ENCODE measurements at places on chromosomes 2 and 18. TPM values are rescaled to one million over a fixed set of nuclear protein-coding genes. Genes with fewer than 3 reads are reported as not detected.

- DNase-seq = no peak
- H3K4me1 ChIP-seq = no peaks in the 10 kb centered on the region
- no peak overlapping the region for H3K4me3 ChIP-seq
These were observed 29.3 kb upstream of the DCC start for GRCh38 chr18:52310651-52311050.

DNA sequence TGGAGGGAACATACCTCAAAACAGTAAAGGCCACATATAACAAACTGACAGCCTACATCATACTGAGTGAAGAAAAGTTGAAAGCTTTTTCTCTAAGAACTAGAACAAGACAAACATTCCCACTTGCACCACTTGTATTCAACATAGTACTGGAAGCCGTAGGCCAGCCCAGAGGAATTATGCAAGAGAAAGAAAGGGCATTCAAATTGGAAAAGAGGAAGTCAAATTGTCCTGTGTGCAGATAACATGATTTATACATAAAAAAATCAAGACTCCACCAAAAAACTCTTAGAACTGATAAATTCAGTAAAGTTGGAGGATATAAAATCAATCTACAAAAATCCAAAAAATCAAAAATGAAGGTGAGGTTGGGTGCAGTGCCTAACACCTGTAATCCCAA is 8.0 kb upstream of the KDM3A start:
- peaks cover 30% of the 10 kb centered on the region for H3K27me3 ChIP-seq
- H3K4me3 ChIP-seq = no peak overlapping the region
- H3K36me3 ChIP-seq = peaks cover 7% of the 10 kb centered on the region
- DNase-seq = no peak
- no peaks in the 10 kb centered on the region for H3K4me1 ChIP-seq
- H3K27ac ChIP-seq = no peak overlapping the region

DNA sequence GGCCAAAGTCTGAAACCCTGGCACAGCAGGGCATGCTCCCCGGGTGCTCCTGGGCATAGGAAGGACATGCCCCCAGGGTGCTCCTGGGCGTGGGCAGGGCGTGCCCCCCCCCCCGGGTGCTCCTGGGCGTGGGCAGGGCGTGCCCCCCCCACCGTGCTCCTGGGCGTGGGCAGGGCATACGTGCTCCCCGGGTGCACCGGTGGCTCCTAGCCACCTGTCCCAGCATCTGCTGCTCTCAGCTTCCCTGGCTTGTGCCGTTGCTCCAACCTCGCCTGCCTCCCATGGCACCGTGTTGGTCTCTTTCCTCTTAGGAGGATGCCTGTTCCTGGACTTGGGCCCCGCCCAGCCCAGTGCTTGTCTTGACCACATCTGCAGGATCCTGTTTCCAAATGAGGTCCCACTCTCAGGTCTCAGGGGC is 95.6 kb upstream of the CTDP1 start:
- H3K27me3 ChIP-seq = no peaks in the 10 kb centered on the region
- no peak overlapping the region for H3K4me3 ChIP-seq
- no peaks in the 10 kb centered on the region for H3K36me3 ChIP-seq
- DNase-seq = no peak
- peaks cover 4% of the 10 kb centered on the region for H3K4me1 ChIP-seq

GRCh38 chr2:6739547-6739946 is 126.2 kb downstream of the CMPK2 start:
- peaks cover 16% of the 10 kb centered on the region for H3K27me3 ChIP-seq
- H3K4me1 ChIP-seq = no peaks in the 10 kb centered on the region
- H3K27ac ChIP-seq = no peak overlapping the region
- no peaks in the 10 kb centered on the region for H3K36me3 ChIP-seq
- no peak overlapping the region for H3K4me3 ChIP-seq

DNA sequence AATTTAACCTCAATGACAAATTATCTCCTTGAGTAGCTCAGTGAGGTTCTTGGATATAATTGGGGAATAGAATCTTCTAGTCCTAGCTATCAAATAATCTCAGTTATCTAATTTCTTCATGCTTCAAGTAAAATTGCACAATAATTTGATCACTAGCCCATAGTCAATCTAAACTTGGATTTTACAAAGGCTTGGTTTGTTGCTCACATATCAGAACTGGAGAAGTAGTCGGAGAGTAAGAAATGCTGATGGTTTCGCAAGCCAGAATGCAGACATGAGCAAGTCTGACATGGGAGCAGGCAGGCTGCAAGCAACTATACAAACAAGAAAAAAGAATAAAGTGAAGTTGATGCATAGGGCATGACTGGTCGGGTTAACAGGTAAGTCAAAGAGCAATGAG is 11.7 kb upstream of the PDE11A start:
- DNase-seq = no peak
- peaks cover 10% of the 10 kb centered on the region for H3K27me3 ChIP-seq
- no peaks in the 10 kb centered on the region for H3K36me3 ChIP-seq
- H3K27ac ChIP-seq = no peak overlapping the region

- H3K27ac ChIP-seq = no peak overlapping the region
- no peak for DNase-seq
- peaks cover 12% of the 10 kb centered on the region for H3K4me1 ChIP-seq
- no peak overlapping the region for H3K4me3 ChIP-seq
- H3K27me3 ChIP-seq = peaks cover 4% of the 10 kb centered on the region
These were observed 216.0 kb upstream of the HAAO start for GRCh38 chr2:43008388-43008787.

- peaks cover 11% of the 10 kb centered on the region for H3K4me1 ChIP-seq
- H3K4me3 ChIP-seq = no peak overlapping the region
- H3K36me3 ChIP-seq = no peaks in the 10 kb centered on the region
- H3K27me3 ChIP-seq = peaks cover 17% of the 10 kb centered on the region
These were observed 142.6 kb upstream of the CYP1B1 start for GRCh38 chr2:38218591-38218991.

DNA sequence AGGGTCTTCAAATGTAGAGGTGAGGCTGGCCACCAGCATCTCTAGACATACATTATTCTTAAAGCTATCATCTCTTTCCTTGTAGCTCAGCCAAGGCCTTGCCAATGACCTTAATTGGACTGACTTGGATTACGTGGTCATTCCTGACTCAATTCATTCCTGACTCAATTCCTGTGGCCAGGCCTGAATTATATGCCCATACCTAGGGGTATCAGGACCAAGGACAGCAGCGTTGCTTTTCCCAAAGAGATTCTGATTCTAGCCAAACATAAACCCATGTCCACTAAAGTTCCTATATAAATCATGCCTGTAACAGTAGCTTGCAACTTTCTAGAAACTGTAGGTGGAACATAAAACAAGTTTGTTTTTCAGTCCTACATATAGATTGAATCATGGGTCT is 231.7 kb downstream of the ARL6IP6 start:
- H3K36me3 ChIP-seq = no peaks in the 10 kb centered on the region
- H3K27me3 ChIP-seq = no peaks in the 10 kb centered on the region
- no peak overlapping the region for H3K4me3 ChIP-seq
- H3K4me1 ChIP-seq = peaks cover 2% of the 10 kb centered on the region

- peaks cover 22% of the 10 kb centered on the region for H3K4me1 ChIP-seq
- H3K27me3 ChIP-seq = no peaks in the 10 kb centered on the region
- no peak for DNase-seq
- no peak overlapping the region for H3K27ac ChIP-seq
These were observed 48.0 kb upstream of the CTLA4 start for GRCh38 chr2:203819434-203820133.

SERPINB4 gene
- not detected for total RNA-seq

CROCC2 gene
- not detected for total RNA-seq

- DNase-seq = no peak
- peaks cover 78% of the 10 kb centered on the region for H3K4me1 ChIP-seq
- no peak overlapping the region for H3K4me3 ChIP-seq
- H3K27me3 ChIP-seq = no peaks in the 10 kb centered on the region
These were observed 69.6 kb downstream of the MAP4K4 start for GRCh38 chr2:101766871-101767739.

LTBP1 gene
- total RNA-seq = 0.17 TPM

DNA sequence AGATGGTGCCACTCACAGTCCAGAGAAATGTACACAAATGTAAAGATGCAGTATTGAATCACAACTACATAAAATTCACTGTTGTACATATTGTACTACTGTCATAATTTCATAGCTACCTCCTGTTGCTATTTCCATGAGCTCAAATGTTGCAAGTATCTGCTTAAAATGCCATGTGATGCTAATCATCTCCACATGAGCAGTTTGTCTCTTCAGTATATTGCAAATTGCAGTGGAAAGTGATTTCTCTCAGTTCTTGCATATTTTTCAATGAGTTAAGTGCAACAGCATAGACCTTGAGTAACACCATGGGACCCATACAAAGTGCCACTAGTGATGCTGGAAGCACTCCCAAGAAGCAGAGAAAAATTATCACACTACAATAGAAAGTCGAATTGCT is 51.9 kb downstream of the MAIP1 start:
- H3K36me3 ChIP-seq = no peaks in the 10 kb centered on the region
- no peak overlapping the region for H3K4me3 ChIP-seq
- H3K27ac ChIP-seq = no peak overlapping the region

VAPA gene
- 124 TPM for total RNA-seq

MRPL19 gene
- 33.9 TPM for total RNA-seq

DNA sequence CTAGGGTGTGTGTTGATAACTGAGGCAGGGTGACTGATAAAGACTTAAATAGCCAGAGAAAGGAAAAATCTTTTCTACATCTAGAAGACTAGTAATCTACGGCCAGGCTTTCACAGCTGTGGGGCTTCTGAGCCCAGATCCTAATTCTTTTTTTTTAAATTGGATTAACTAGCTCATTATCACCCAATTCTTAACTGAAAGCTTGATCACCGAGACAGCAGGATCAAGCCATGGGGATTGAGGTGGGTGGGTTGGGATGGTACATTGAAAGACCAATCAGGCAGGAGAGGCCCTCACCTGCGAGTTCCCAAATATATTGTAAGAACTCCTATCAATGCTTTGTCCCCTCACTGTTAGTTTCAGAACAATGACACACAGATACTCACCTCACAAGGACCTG is 20.0 kb upstream of the NFE2L2 start:
- H3K4me3 ChIP-seq = no peak overlapping the region
- peaks cover 18% of the 10 kb centered on the region for H3K36me3 ChIP-seq

ITGA6 gene
- 47.2 TPM for total RNA-seq

DNA sequence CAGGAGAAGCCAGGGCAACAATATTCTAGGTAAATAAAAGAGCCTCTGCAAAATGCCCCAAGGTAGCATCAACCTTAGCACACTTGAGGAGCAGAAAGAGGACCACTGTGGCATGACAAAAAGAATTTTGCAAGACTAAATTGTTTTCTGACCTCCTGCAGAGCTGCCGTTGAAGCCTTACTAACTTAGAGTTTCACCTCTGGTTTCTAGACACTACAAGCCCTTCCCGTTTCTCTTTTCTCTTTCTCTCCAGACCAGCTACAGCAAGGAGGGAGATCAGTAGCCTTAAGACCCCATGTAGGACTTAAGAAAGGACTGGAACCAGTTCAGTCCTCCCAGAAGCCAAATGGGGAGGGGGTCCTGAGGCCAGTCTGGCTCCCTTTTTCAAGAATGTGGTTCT is 73.3 kb upstream of the SP3 start:
- H3K4me3 ChIP-seq = no peak overlapping the region
- peaks cover 15% of the 10 kb centered on the region for H3K4me1 ChIP-seq
- no peaks in the 10 kb centered on the region for H3K36me3 ChIP-seq

GALNT13 gene
- 0.15 TPM for total RNA-seq

DNA sequence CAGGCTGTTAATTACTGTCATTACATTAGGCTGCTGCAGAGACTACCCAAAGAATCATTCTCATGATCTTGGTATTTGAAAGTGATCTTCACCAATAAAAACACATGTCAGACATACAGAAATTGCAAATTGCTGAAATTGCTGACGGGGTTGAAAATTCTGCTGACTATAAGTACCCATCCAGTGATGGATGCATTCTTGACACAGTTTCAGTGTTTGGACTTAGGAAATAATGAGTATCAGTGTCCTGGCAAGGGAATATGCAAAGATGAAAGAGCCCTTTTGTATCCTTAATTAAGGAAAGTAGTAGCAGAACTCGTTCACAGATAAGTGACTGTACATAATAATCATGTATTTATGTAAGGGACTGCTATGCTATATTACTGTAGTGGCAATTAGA is 221.1 kb upstream of the ATP5MC3 start:
- DNase-seq = no peak
- peaks cover 18% of the 10 kb centered on the region for H3K27me3 ChIP-seq
- H3K27ac ChIP-seq = no peak overlapping the region
- no peak overlapping the region for H3K4me3 ChIP-seq
- peaks cover 4% of the 10 kb centered on the region for H3K4me1 ChIP-seq
- H3K36me3 ChIP-seq = no peaks in the 10 kb centered on the region

CYS1 gene
- 0.15 TPM for total RNA-seq

- H3K27me3 ChIP-seq = peaks cover 12% of the 10 kb centered on the region
- peaks cover 4% of the 10 kb centered on the region for H3K4me1 ChIP-seq
- no peak overlapping the region for H3K4me3 ChIP-seq
These were observed 137.3 kb downstream of the SETBP1 start for GRCh38 chr18:44817831-44818473.

DNA sequence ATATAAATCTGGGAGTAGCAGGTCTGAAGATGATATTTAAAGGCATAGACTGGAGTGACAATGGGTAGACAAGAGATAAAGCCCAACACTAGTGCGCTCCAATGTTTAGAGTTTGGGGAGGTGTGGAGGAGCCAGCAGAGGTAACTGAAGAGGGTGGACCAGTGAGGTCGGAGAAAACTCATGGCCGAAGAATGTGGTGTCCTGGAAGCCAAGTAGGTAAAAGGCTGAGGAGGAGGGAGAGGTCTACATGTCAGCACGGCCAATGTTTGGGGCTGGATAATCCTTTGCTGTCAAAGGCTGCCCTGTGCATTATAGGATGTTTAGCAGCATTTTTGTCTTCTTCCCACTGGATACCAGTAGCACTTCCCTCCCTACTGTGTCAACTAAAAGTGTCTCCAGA is 78.8 kb upstream of the KCNE4 start:
- no peaks in the 10 kb centered on the region for H3K4me1 ChIP-seq
- no peaks in the 10 kb centered on the region for H3K36me3 ChIP-seq
- DNase-seq = no peak
- H3K4me3 ChIP-seq = no peak overlapping the region
- no peaks in the 10 kb centered on the region for H3K27me3 ChIP-seq

DNA sequence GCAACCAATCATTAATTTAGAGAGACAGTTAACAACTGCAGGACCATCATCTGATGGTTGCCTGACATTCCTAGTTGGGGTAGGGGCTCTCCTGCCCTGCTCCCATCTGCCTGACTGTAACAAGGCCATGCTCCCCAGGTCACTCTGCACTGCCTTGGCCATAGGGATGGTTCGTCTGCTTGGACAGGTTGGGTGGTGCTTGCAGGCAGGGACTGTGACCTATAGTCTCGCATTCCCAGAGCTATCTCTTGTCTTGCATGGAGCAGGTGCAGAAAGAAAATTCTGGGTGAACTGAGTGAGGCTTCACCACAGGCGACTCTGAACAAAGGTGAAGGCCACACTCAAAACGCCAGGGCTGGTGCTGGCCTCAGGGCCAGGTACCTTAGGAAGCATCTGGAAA is 64.7 kb downstream of the EMILIN2 start:
- H3K4me3 ChIP-seq = no peak overlapping the region
- DNase-seq = no peak
- H3K36me3 ChIP-seq = peaks cover 37% of the 10 kb centered on the region
- no peak overlapping the region for H3K27ac ChIP-seq

DNA sequence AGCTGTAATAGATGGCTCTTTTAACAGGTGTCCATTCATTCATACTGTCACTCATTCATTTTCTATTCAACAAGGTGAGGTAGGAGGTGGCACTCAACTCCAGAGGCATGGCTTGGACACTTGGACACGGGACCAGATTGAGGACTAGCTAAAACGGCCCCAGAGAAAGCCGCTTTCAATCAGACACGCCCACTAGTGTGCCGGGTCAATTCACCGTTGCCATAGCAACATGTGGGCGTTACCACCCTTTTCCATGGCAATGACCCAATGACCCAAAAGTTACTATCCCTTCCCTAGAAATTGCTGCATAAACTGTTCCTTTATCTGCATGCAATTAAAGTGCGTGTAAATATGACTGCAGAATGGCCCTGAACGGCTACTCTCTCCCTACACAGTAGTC is 49.2 kb upstream of the LGALSL start:
- H3K4me3 ChIP-seq = no peak overlapping the region
- no peak overlapping the region for H3K27ac ChIP-seq
- no peak for DNase-seq
- no peaks in the 10 kb centered on the region for H3K36me3 ChIP-seq
- H3K27me3 ChIP-seq = peaks cover 10% of the 10 kb centered on the region
- H3K4me1 ChIP-seq = no peaks in the 10 kb centered on the region

Measured in activated CD4-positive, alpha-beta T cell treated with anti-CD3 and anti-CD28 coated beads, Interleukin-2, amount 10 ng/mL, durations not matched to agents 7 days and 5 days (primary cell).